ENCODE measurements at places on chromosomes 7 and 10.

DNA sequence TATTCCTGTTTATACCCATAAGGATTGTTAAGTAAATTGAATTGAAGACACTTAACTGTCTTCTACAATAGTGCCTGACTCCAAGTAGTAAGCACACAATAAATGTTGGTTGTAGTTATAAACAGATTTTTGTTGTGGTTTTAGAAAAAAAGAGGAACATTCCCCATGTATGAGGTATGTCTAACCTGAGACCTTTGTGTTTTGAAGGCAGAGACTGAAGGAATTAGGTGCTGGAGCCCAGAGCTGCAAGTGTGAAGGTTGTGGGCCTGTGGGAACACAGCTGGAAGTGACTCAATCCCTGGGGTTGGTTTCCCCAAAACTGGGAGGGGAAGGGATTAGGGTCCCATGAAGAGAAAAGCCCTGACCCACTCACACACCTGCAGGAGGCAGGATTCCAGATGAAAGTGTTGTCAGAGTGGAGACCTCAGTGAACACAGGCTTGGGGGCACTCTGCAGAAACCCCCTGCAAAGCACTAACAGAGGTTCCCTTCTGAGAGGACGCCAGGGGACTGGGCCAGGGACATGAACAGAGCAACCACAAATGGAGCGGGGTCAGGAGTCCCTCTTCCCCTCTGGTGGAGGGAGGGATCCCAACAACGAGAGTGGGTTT is 265.1 kb upstream of the KLF14 start:
- DNase-seq: no peak

GRCh38 chr7:95536656-95537311 is 51.0 kb downstream of the ASB4 start:
- DNase-seq: no peak

GRCh38 chr7:142754681-142755575 is 5.7 kb downstream of the PRSS1 start:
- DNase-seq: no peak

GRCh38 chr10:73083221-73083620 is 13.4 kb downstream of the P4HA1 start:
- no peak for DNase-seq

GRCh38 chr10:48307711-48308018 is 1.2 kb downstream of the MAPK8 start:
- no peak for DNase-seq

- DNase-seq: no peak
Observed at GRCh38 chr10:128221807-128222206, 95.6 kb upstream of the MKI67 start.

- DNase-seq: no peak
Observed at GRCh38 chr7:40527723-40528122, 392.9 kb downstream of the SUGCT start.

GRCh38 chr7:2869981-2870380 is 25.9 kb upstream of the GNA12 start:
- no peak for DNase-seq

- DNase-seq: no peak
Observed at GRCh38 chr7:127858091-127858914, 172.9 kb downstream of the LRRC4 start.

DNA sequence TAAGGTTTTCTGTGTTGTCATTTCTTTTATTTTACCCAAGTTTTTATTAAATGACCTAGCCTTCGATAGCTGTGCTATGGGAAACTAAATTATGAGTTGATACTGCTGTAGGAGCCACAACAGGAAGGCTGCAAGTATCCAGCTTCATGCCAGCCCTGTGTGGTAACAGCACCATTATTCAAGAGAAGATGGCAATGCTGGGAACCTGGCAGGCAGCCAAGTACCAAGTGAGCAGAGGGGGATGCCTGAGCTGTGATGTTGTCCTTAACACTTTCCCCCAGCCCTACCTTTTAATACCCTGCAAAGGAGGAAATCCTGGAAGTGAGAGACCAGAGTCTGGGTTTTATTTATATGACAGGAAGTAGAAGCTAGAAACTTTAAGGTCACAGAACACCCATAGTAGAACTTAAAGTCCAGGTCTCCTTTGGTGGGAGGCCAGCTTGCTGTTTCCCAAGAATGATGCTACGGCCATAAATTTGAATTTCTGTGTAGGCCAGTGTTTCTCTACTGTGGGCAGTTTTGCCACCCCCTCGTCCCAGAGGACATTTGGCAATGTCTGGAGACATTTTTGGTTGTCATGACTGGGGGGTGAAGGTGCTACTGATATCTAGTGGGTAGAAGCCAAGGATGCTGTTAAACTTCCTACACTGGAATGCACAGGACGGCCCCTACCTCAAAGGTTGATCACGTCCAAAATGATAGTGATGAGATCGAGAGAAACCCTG is 9.2 kb upstream of the ATXN7L1 start:
- DNase-seq: no peak

- no peak for DNase-seq
Observed at GRCh38 chr10:26430641-26431163, 7.4 kb upstream of the APBB1IP start.

DNA sequence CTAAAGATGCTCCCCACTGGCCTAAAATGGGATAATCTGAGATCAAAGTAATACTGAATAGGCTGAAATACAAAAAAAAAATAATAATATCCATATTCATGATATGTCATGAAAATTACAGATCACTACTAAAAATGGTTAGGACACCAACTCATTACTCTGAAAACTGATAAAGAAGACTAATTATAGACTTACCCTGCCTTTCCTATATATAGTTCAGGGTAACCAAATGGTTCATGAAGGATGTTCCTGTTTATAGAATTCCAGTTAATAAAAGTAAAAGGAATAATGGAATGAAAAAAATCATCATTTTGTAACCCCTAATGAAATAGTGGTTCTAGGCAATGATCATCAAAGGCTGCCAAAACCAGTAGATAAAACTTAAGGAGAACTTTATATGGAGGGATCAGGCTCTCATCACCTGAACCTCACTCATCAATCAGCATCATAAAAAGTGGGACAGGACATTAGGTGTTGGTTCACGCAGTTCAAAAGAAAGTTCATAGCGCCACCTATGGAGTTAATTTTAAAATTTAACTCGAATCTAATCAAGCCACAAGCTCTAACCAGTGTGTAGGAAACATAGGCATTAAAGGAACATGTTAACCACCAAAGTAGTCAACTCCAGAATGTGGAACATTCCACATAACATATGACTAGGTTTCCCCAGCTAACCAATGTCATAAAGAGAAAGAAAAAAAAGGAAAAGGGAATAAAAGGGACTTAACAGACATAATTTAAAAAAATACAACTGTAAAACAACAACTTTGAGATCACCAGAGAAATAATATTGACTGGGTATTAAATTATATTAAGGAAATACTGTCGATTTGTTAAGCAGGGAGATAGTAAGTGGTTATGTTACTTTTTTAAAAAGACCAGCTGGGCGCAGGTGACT is 35.7 kb downstream of the P4HA1 start:
- no peak for DNase-seq

DNA sequence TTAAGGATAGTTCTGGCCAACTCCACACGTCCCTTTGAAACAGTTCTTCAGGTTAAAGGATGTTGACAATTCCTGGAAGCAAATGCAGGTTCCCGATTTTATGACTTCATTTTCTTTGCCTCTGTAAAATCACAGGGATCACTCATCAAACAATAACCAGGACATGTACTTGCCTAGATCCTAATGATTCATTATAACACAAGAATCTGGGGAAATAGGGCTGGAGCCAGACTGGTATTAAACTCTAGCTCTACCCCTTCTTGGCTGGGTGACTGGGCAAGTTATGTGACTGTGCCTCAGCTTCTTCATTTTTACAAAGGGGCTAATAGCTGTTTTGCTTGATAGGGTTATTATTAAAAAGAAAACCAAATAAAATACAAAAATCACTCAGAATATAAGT is 56.0 kb upstream of the KCND2 start:
- DNase-seq: no peak
